ENCODE measurements at places on chromosomes 4 and X.

GRCh38 chr4:78219825-78220224 is 162.7 kb downstream of the FRAS1 start:
- DNase-seq = no peak

- DNase-seq = no peak
Observed at GRCh38 chr4:153221783-153222706, 17.8 kb downstream of the TRIM2 start.

- DNase-seq = no peak
Observed at GRCh38 chrX:15242899-15243555, 26.9 kb downstream of the ASB9 start.

GRCh38 chrX:153662266-153662665 is 11.3 kb downstream of the PNCK start:
- DNase-seq = peak; percentile 24

- no peak for DNase-seq
Observed at GRCh38 chr4:911221-911751, 20.8 kb downstream of the GAK start.

DNA sequence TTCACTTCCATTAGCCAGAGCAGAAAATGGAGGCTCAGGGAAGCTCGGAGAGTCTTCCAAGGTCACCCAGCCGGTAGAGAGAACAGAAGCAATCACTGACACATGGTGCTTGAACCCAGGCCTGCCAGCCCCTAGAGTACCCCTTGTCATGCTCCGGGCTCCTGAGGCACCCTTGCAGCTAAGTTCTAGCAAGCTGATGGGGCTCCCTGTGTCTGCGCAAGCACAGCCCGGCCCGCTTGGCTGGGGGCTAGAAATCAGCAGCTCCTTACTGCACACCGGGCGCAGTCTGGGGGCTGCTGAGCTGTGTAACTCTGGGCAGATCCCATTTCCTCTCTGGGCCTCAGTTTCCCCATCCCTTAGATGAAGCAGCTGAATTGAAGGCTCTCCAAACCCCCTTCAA is 102.1 kb upstream of the PSAPL1 start:
- DNase-seq = no peak

- DNase-seq = no peak
Observed at GRCh38 chr4:34718576-34719245, 1525.6 kb downstream of the ARAP2 start.

DNA sequence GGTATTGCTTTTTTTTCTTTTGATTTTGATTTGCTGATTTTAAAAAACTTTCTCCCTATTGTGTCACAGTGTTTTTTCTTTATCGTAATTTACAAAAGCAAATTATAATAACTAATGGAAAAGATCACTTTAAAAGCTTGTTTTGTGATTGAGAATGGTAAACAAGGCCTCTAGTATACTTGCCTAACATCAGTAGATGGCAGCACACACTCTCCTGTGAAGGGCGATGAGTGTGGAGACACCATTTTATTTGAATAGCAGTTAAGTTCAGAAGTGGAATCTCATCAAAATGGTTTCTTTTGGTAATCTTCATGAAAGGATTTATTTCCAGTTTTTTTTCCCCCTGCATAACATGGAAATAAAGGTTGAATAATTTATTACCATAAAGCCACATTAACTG is 72.3 kb downstream of the PAK3 start:
- DNase-seq = no peak

GRCh38 chrX:55801811-55802210 is 84.3 kb downstream of the RRAGB start:
- no peak for DNase-seq

DNA sequence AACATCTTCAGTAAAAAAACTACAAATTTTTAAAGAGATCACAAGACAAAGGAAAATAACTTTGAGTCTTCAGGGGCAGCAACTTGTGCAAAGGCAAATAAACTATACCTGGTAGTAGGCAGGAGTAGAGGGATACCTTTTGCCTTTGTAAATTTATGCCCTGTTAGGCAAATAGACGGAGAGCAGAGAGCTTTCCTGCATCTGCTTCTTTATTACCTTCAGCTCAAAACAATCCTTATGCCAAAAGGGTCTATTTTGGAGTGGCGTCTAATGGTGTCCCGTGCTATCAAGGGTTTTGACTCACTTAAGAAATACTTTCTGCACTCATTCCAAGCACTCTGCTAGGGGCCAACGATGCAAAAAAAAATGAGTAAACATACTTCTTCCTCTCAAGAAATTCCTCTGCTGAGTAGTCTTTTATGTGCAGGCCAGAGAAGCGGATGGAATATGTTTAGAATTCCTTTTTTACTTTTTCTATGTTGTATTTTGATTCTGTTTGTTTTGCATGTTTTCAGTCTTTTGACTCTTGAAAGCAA is 131.9 kb downstream of the ANXA5 start:
- DNase-seq = no peak

GRCh38 chrX:147978931-147979330 is 2.2 kb upstream of the FMR1NB start:
- no peak for DNase-seq

- DNase-seq = no peak
Observed at GRCh38 chrX:49312176-49312575, 8.7 kb downstream of the GAGE10 start.

DNA sequence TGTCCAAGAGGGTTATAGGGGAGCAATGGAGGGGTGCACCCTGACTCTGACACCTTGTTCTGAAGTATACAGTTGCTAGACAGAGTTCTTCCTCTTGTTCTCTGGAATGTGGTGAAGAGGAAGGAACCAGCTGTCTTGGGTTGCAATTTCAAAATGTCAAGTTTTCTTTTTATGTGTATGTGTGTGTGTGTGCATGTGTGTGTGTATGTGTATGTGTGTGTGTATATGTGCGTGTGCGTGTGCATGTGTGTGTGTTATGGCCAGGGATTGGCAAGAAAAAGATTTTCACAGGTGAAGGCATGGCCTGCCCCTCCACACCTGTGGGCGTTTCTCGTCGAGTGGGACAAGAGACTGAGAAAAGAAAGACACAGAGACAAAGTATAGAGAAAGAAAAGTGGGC is 81.6 kb upstream of the ADGRA3 start:
- DNase-seq = no peak

DNA sequence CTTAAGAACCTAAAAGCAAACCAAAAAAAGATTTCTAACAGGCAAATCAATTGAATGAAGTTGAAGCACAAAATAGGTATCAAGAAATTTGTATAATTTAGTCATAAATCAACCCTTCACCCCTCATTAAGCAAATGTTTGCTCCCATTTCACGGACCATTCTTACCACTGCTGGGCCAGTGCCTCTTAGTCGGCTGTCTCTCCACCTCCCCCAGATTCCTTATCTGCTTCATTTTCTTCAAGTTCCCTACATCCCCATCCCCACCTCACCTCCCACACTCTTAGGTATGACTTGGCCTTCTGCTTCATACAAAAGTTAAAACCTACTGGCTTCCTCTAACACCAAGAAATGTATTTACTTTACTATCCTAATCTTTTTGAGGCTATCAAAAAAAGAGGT is 11.8 kb downstream of the AASDH start:
- no peak for DNase-seq

DNA sequence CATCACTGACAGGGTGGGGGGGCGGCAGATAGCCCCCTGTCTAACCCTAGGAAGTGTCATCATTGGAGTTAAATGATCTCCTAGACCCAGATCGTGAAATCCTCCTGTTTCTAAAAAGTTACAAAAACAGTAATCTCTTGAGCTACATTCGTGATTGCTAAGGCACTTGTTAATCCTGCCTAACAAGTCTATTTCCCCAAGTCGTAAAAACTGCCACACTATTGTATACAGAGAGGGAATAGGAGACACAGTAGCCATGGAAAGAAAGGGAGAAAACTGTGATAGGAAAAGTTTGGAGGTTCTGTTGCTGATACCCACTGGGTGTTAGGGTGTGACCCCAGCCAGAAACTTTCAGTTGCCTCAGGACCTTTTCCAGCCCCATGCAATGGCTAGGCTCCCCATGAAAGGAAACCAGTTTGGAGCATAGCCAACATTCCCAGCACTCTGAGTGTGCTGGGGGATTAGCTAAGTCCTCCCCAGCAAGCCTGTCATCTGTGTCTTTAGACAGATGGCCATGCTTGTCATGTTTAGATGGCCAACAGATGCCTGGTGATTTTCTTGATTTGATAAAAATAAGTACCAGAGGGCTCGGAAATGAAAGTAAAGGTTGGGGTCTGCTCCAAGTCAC is 63.3 kb upstream of the ANXA10 start:
- no peak for DNase-seq

DNA sequence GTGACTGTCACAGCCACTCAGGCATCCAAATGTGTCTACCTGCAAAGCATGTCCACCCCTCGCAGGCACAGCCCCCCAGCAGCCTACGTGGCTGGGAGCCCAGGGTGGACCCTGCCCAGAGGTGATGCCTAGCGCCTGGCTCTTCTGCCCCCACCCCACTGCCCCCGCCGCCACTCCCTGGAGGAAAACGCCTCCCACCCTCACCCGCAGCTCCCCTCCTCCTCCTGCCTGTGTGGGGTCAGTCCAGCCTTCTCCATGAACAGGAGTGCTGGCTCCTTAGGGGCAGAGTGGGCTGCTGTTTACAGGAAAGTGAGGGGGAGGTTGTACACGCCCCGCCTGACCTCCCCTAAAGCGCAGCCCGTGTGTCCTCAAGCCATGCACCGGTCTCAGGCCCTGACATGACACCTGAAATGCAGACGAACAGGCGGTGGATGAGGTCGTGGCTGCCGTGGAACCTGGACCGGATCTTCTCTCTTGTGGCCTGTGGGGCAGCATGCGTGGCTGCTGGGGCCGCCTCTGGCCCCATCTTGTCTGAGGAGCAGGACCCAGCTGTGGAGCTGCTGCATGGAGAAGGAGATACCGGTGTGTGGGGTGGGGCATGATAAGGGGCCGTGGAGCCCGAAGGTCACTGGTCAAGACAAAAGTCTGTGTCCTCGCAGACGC is 11.9 kb upstream of the MXD4 start:
- no peak for DNase-seq

DNA sequence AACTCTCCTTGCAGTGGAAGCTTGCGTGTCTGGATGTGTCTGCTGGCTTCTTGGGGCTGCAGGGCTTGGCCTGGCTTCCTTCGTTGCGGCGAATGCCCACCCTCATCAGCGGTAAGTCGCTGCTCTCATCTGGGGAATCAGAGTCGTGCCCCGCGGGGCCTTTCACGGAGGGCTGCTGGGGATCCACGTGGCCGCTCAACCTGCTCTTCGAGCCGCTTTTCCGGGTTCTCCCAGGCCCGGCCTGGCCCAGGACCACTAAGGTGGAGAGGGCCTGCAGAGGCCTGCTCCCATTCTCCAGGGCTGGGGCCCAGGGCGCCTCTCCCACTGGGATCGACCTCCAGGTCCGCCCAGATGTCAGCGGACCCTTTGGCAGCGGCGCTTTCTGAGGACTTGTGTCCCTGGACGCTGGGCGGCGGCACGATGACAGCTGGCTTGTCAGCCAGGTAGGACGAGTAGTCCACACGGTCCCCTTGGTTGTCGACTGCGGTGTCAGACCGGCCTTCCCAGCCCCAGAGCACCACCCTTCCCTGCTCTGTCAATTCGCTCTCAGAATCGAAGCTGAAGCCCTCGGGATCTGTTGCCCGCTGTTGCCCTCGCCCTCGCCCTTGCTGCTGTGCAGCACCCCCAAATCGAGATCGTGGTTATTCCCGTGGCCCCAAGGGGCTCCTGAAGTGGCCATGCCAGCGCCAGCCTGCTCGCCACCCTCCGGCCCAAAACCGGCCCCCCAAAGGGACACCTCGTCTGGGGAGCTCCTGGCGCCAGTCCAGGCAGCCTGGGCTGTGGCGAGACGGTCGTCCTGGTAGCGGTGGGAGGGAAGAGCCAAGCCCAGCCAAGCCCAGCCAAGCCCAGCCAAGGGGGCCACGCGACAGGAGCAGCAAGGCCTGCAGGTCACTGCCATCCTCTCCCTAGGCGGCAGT is 37.8 kb upstream of the NHSL2 start:
- DNase-seq = no peak

DNA sequence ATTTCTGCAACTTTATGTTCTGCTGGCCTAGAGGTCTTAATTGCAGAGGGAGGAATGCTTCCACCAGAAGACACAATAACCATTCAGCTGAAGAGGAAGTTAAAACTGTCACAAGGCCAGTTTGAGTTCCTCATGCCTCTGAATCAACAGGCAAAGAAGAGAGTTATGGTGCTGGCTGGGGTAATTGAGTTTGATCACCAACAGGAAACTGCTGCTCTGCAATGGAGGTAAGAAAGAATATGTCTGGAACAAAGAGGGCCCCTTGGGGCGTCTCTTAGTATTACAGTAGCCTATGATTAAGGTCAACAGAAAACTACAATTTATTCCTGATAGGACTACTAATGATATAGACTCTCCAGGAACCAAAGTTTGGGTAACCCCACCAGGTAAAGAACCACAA is 744.0 kb downstream of the FSTL5 start:
- DNase-seq = no peak

GRCh38 chrX:5965406-5965805 is 263.3 kb downstream of the NLGN4X start:
- DNase-seq = no peak

- no peak for DNase-seq
Observed at GRCh38 chrX:28189011-28189410, 207.8 kb upstream of the DCAF8L1 start.

- DNase-seq = no peak
Observed at GRCh38 chr4:175469514-175469913, 342.6 kb downstream of the GPM6A start.

GRCh38 chr4:98452091-98452490 is 190.9 kb downstream of the RAP1GDS1 start:
- no peak for DNase-seq

GRCh38 chr4:120316416-120316815 is 249.8 kb upstream of the MAD2L1 start:
- DNase-seq = no peak

DNA sequence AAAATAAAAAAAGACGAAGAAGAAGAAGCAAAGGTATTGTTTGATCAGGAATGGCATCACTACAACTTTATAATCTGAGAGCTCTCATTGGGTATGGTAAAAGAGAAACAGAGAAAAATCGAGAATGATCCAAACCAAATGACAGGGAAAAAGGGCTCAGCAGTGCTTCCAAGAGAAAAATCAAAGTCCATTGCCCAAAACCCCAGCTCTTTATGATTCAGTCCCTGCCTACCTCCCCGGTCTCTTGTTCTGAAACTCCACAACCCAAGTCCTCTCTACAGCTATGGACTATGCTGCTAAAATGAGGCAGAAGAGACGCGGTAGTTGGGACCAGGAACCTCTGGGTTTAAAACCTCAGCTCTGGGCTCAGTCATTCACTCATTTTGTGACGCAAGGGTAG is 341.1 kb upstream of the PPARGC1A start:
- no peak for DNase-seq

GRCh38 chr4:86036736-86037135 is 323.1 kb downstream of the MAPK10 start:
- DNase-seq = no peak

DNA sequence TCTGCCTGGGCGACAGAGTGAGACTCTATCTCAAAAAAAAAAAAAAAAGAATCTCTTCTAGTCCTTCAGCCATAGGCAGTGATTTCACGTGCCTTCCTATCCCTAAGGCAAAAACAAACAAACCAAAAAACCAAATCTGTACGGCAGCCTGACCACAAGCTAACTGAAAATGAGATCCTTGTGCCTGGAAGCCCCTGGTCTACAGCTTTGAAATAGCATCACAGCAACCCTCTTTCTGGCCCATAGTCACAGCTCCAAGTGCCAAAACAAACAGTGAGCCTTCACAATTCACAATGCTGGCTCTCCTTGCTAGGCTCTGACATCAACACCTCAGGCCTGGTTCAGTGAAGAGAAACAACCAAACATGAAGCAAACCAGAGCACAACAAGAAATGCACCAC is 46.1 kb downstream of the TMEM150C start:
- DNase-seq = peak; percentile 72

Measured in caudate nucleus (tissue), 63 donors.